ENCODE measurements at places on chromosomes 1 and 21.
A peak's percentile ranks its signal among the peaks of the same experiment; 100 is the strongest.

DNA sequence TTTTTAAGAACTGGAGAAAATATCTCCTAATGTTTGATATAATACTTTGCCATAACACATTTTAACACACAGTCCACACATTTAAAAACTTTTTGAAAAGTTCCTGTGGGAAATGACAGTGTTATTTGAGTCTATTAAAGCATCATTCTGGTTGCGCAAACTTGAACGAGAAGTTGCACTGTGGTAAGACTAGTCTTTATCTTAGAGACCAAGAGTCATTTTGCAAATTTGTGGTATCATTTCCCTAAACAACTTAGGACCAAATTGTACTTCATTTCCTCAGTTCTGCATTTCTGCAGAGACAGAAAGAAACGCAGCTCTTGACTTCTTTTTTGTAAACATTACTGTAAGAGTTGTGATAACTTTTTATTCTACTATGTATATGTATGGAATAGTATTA, at the start of gene RGS18:
Gene RGS18, plus strand, starts transcription at position 282 of the 400 bp plus-strand sequence. CDS start 176 bp downstream, outside the sequence.
- DNase-seq: peak; percentile 11

GRCh38 chr1:229161740-229162139, 109.2 kb upstream of the RAB4A start:
- DNase-seq: no peak

GRCh38 chr21:36710729-36711048, 11.8 kb downstream of the SIM2 start:
- DNase-seq: no peak

- DNase-seq: no peak
Measured at GRCh38 chr1:101338714-101339430, 102.1 kb downstream of the S1PR1 start.

DNA sequence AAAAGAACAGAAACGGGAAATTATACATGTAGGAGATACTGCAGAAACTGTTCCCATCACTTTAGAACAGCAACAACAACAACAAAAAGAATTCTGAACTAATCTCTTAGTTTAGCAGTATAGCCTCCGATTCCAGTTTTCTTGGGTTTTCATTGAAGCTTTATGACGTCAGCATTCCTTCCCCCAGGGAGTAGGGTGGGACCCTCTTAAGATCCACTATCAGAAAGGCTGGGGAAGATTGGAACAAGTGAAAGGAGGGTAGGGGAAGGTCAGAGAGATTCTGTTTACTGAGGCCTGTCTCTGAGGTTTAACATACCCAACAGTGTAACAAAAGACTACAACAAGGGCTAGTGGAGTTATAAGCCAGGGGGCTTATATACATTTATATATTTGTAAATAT, 121.4 kb upstream of the OLFM3 start:
- no peak for DNase-seq

DNA sequence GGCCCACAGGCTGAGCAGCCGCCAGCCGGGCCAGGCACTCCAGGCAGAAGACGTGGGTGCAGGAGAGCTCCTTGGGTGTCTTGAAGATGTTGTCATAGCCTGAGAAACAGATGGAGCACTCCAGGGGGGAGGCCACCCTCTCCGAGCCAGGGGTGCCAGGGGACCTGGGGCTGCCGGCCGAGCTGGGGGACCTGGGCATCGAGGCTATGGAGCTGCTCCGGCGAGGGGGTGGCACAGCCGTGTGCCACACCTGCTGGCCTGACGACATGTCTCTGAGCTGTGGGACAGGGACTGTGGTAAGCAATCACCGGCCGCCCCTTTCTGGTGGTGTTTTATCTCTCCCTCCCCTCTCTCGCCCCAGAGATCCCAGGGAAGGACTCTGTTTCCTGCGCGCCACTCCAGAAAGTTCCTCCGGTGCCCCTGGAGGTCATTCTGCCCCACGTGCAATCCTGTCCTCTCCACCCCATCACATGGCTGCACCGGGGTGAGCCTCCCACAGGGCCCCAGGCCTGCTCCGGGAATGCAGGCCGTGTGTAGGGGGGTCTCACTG, 1.7 kb downstream of the RNF223 start:
- DNase-seq: no peak

- DNase-seq: no peak
Measured at GRCh38 chr1:147853391-147853790, 49.2 kb upstream of the GJA8 start.
